ENCODE measurements at places on chromosomes 1 and 21.

DNA sequence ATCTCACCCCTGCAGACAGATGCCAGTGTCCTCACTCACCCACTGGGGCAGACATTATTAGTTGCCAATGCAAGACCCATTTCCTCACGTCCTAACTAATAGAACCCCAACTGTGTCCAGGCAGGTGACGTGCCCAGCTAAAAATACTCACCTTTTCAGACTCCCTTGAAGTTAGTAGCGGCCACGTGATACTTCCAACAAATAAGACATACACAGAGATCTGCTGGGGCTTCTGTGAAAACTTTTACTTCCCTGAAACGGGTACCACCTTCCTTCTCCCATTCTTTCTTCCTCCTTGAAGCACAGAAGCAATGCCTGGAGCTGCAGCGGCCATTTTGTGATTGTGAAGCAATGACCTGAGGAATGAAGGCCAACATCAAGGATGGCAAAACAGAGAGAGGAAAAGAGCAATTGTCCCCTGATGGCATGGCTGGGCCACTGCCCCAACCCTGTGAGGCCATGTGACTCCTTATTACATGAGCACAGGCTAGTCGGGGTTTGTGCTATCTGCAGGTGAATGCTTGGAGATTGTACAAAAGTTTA lies 74.4 kb upstream of the TMPRSS2 start:
- no peak for DNase-seq

- DNase-seq: no peak
Observed at GRCh38 chr1:15432324-15432723, 5.9 kb upstream of the CTRC start.

- no peak for DNase-seq
Observed at GRCh38 chr1:41813755-41814745, 104.7 kb downstream of the HIVEP3 start.

- no peak for DNase-seq
Observed at GRCh38 chr1:235074523-235075047, 54.1 kb downstream of the TOMM20 start.

DNA sequence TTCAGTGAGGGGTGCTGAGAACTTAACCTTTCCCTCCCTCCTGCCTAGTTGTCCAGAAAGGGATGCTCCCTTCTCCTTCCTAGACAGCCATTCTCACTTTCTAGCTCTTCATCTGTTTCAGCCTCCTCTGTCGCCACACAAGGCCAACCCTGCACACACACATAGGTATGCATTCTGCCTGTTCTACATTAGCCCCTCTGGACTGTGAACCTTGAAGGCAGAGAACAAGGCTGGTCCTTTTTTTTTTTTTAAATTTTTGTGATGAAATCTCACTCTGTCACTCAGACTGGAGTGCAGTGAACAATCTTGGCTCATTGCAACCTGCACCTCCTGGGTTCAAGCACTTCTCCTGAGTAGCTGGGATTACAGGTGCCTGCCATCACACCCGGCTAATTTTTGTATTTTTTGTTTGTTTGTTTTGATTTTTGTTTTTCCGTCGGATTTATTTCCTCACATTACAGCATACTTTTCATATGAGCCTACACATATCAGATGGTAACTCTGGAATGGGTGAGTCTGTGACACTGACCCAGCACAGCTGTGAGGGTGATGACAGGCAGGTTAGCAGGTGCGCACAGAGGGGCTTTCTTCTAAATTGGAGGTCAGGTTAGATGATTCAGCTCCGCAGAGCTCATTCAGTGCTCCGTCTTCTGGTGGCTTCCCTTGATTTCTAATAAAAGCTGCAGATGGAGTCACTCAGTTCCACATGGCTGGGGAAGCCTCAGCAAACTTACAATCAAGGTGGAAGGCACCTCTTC lies 4.9 kb upstream of the AKR1A1 start:
- no peak for DNase-seq
